ENCODE measurements at places on chromosomes 7 and 10.
A peak's percentile ranks its signal among the peaks of the same experiment; 100 is the strongest.

- no peak for DNase-seq
Observed at GRCh38 chr10:132375795-132376297, 21.2 kb upstream of the PWWP2B start.

DNA sequence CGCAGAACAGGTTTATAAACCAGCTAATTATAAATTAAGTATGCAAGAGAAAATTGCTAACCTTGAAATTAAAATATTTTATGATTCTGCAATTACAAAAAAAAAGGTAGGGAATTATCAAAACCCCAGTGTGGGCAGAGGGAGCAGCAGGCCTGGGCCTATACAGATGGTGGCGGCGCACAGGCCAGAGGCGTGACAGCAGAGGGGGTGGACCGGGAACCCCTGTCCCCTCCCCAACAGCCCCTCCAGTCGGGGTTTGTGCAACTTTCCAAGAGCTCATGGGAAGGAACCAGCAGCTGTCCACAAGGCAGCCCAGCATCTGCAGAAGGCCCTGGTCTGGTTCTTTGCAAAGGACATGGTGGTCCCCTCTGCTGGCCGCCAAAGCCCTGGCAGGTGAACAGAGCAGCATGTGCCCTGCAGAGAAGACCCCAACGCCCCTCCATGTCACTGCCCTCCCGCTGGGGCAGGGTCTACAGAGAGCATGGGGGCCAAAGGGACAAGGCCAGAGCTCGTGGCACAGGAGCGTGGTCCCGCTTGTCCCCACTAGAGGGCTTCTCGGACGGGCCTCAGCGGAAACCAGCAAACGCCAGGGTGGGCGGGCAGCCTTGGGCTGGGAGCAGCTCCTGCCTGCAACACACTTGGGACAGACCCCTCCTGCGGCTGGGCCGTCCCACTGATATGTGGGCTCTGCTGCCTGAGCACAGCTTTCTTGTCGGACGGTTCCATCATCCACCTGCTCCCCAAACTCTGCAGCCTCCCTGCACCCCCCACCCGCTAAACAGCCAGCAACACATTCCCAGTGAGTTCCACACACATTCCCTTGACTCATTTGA, 75.1 kb downstream of the EBF3 start:
- peak; percentile 19 for DNase-seq

- peak; percentile 64 for DNase-seq
Observed at GRCh38 chr10:132420469-132420980, 23.5 kb downstream of the PWWP2B start.

GRCh38 chr7:157687158-157687557, 350.4 kb downstream of the DNAJB6 start:
- DNase-seq = no peak

- no peak for DNase-seq
Observed at GRCh38 chr10:11787374-11787773, 35.8 kb upstream of the PROSER2 start.

- DNase-seq = no peak
Observed at GRCh38 chr7:29605671-29606070, 42.0 kb downstream of the PRR15 start.

- no peak for DNase-seq
Observed at GRCh38 chr7:17625043-17625442, 315.3 kb downstream of the SNX13 start.

- DNase-seq = no peak
Observed at GRCh38 chr10:113006656-113007342, 56.8 kb downstream of the TCF7L2 start.

- DNase-seq = peak; percentile 63
Observed at GRCh38 chr7:27689591-27690164, 27.0 kb upstream of the HIBADH start.

GRCh38 chr7:11786186-11786585, 45.8 kb downstream of the THSD7A start:
- DNase-seq = peak; percentile 44

DNA sequence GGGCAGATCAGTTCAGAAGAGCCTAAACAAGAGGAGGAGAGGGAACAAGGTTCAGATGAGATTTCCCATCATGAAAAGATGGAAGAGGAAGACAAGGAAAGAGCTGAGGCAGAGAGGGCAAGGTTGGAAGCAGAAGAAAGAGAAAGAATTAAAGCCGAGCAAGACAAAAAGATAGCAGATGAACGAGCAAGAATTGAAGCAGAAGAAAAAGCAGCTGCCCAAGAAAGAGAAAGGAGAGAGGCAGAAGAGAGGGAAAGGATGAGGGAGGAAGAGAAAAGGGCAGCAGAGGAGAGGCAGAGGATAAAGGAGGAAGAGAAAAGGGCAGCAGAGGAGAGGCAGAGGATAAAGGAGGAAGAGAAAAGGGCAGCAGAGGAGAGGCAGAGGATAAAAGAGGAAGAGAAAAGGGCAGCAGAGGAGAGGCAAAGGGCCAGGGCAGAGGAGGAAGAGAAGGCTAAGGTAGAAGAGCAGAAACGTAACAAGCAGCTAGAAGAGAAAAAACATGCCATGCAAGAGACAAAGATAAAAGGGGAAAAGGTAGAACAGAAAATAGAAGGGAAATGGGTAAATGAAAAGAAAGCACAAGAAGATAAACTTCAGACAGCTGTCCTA, 52.7 kb upstream of the AGBL3 start:
- no peak for DNase-seq

- peak; percentile 39 for DNase-seq
Observed at GRCh38 chr7:39609113-39609934, 14.0 kb upstream of the RALA start.
